ENCODE measurements at places on chromosomes 7 and 10.

GRCh38 chr7:55299273-55299967 lies 65.7 kb upstream of the LANCL2 start:
- DNase-seq = no peak

DNA sequence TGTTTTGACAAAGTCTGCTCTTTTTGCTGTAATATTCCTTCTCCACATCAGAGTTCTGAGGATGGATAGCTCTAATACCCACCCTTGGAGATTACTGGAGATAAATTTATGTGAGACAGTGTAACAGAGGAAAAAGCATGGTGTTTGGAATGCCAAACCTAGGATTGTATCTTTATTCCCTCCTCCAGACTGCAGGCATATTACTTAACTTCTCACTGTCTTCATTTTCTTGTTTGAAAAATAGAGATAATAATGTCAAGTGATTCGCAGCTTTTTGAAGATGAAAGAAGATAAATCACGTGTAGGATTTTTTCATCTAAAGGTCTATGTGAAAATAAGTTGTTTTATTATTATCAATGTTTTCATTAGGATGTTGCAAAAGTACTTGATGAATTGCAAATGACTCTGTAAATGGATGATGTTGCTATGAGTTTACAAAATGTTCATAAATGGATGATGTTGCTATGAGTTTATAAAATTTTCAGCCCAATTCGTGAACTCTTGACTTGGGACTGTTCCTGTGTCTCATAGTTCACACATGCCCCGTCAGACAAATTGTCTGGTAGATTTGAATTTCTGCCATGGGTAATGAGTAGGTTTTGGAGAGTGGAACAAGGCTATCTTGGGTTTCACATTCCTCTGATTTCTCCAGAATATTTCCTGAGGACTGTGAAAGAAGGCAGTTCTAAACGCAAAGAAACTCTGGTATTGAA lies 113.1 kb upstream of the IGFBP3 start:
- DNase-seq = no peak

DNA sequence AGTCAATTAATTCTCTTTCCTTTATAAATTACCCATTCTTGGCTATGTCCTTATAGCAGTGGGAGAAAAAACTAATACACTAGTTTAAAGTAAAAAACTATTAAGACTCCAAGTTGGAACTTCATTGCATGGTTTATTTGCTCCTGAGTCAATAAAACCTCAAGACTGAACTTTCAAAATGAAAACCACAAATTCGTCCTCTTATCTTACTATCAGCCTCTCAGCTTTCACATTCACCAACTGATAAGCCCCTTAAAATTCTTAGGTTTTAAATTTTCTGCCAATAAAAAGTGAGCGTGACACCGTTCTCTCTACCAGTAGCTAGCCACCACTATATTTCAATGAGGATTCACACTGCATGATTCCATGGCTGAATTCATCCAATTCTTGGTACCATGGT lies 346.4 kb upstream of the NPSR1 start:
- DNase-seq = peak; percentile 30

GRCh38 chr7:36082910-36083309 lies 70.1 kb upstream of the EEPD1 start:
- DNase-seq = peak; percentile 20

DNA sequence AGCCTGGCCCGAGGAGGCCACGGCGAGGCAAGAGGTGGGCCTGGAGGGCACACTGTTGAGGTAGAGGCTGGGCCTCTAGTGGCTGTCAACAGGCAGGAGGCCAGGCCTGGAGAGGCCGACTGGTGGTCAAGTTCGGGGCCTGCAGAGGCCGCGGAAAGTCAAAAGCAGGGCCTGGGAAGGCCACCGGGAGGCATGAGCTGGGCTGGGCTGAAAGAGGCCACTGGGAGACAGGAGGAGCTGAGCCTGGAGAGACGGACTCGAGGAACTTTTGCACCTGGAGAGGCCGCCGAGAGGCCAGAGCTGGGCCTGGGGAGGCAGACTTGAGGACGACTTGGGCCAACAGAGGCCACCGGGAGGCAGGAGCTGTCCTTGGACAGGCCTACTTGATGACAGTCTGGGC lies 321.2 kb downstream of the ZNF479 start:
- no peak for DNase-seq

- no peak for DNase-seq
Measured at GRCh38 chr10:31648966-31649365, 279.7 kb downstream of the ARHGAP12 start.

DNA sequence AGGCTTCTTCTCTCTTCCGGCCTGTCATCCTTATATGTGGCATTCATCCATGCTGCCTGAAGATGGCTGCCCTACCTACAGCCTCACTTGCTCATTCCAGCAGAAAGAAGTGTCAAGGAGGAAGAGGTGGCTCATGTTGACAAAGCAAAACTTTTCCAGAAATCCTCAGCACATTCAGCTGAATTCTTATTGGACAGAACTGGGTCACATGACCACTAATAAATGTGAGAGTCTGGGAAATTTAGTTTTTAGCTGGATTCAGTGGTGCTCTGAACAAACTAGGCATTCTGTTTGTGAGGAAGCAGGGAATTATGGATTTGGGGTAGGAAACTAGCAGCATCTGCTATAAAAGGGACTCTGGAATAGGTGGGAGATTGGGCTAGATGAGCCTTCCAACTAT lies 58.6 kb downstream of the CHN2 start:
- DNase-seq = no peak

GRCh38 chr7:14271441-14271840 lies 282.0 kb upstream of the ETV1 start:
- DNase-seq = no peak

Measured in choroid plexus epithelial cell (primary cell).